ENCODE measurements at places on chromosomes 7 and 10.

DNA sequence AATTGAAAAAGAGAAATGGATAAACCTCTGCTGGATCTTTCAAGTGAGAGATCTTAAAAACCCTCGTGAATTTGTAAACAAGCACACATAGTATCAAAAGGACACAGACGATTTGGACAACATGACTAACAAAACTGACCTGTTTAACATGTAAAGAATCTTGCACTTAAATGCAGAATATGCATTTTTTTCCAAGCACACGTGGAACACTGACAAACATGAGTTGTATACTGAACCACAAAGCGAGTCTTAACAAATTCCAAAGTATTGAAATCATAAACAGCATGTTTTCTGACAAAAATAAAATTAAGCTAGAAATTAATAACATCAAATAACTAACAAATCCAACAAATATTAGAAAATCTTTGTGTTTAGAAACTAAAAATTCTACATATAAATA, 65.0 kb upstream of the ZNF746 start:
- DNase-seq, result peak; percentile 64

- no peak for DNase-seq
Observed at GRCh38 chr10:93589648-93590562, 11.1 kb downstream of the RBP4 start.

DNA sequence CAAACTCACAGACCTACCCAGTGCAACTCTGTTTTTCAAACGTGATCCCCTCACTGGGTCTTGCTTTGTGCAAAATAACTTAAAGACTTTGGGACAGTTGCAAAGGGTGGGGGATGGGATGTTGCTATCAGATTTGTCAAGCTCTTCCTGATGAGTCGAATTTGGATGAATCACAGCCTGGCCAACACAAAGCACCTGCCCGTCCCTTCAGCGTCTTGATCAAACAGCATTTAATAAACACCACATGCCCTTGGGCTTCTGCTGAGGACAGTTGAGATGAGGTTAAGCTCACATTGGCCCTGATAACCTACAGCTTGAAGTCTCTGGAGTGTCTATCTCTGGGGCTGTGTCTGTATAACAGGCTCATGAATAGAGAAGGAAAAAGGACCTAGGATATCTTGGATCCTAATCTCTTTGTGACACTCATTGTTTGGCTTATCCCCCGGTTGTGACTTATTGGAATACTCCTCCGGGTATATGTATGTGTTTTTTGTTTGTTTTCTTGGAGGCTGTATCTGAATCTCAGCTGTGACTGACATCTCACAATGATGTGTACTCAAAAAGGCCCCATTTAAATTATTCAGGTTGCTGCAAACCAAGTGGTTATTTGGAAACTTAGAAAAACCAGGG, 132.6 kb upstream of the NAMPT start:
- DNase-seq, result no peak

GRCh38 chr7:26140380-26140779, 11.6 kb upstream of the NFE2L3 start:
- DNase-seq, result no peak

- DNase-seq, result peak; percentile 88
Observed at GRCh38 chr10:93482145-93482834, at the start of gene MYOF. Gene MYOF, minus strand, starts transcription at chr10:93482334. Its CDS starts 140 bp downstream, at chr10:93482194.

DNA sequence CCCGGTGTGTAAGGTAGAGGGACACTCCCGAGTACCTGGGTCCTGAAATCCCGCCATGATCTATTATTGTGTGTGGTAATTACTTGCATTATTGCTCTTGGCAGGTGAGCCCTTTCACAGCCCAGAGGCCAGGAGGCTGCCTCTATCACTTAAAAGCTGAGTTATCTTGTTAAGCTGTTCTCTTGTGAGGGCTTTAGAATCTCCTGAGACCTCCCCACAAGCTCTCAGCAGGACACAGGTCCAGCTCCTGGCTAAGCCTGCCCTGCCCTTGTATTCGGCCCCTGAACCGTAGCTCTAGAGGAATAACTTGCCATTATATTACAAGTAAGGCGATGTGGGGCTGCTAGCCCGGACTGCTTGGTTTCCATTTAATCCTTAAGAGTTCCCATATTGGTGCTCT, 13.9 kb downstream of the SND1 start:
- DNase-seq, result no peak

DNA sequence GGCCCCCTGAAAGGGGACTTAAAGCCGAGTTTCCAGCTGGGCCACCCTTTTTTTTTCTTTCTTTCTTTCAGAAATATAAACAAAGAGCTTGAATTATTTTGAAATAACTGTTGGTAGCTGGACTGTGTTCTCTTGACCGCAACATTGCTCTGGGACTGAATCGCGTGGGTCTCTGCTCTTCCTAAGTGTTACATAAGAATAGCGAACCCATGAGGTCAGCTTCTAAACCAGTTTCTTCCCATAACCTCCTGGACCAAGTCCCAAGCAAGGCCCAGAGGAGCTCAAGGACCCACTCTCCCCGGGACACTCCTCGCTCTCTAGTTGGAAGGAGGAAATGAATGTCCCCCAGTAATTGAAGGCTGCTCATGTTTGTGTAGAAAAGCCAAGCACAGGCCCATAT, 91.1 kb downstream of the CXCL12 start:
- peak; percentile 87 for DNase-seq

DNA sequence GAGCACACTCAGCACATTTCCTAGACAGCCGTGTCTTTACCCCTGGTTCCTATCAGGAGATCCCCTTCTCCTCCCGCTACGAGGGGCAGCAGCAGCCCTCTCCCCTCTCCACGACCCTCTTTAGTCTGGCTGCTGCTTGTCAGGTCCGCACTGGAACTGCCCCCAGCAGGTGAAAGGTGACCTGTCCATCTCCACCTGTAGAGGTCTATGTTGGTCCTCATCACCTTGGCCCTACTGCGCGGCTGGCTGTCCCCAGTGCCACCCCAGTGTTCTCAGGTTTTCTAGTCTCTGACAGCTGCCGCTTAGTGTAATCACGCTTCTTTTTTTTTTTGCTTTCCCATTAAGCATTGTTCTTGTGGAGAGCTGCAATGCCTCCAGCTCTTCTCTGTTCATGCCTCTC, 545.7 kb downstream of the SDK1 start:
- DNase-seq, result no peak

DNA sequence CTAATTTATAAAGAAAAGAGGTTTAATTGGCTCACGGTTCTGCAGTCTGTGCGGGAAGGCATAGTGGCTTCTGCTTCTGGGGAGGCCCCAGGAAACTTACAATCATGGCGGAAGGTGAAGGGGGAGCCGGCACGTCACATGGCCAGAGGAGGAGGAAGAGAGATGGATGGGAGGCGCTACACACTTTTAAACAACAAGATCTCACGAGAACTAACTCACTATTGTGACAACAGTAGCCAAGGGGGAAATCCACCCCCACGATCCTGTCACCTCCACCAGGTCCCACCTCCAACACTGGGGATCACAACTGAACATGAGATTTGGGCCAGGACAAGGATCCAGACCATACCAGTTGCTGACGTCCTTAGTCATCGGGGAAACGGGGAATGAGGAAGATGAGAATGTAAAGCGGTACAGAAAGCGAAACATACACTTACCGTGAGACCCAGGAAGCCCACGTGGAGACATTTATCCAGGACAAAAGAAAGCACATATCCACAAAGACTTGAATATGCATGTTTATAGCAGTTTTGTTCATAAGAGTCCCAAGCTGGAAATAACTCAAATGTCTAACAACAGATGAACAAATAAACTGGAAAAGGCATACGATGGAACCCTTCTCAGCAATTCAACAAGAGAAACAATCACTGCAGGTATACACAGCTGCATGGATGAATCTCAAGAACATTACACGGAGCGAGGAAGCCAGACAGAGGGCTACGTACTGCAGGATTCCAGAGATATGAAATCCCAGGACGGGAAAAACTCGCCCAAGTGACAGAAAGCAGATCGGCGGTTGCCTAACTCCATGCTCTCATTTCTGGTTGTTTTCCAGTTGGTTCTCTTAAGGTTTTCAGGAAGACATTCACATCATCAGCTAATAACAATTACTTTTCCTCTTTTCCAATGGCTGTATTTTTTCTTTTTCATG, 26.2 kb upstream of the INPP5A start:
- DNase-seq, result no peak

- DNase-seq, result peak; percentile 97
Observed at GRCh38 chr10:30736685-30737232, 107.2 kb upstream of the LYZL2 start.

- DNase-seq, result peak; percentile 74
Observed at GRCh38 chr7:157386979-157387800, 50.4 kb downstream of the DNAJB6 start.

DNA sequence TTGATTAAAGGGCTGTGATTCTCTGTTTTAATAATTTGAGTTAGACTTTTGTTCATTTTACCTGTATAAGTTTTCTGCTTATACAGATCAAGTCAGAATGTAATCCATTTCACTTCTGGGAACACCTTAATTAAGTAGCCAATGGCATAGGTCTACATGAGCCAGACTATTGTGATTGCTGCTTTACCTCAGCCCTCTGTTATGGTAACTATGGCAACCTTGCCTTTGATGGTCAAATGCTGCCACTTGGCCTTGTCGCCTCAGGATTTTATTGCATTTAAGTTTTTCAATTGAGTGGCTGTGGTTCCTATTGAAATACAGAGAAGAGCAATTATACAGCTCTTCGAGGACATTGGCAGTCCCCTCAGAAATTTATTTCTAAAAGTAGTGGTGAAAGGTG, 64.3 kb upstream of the TMEM106B start:
- DNase-seq, result no peak

DNA sequence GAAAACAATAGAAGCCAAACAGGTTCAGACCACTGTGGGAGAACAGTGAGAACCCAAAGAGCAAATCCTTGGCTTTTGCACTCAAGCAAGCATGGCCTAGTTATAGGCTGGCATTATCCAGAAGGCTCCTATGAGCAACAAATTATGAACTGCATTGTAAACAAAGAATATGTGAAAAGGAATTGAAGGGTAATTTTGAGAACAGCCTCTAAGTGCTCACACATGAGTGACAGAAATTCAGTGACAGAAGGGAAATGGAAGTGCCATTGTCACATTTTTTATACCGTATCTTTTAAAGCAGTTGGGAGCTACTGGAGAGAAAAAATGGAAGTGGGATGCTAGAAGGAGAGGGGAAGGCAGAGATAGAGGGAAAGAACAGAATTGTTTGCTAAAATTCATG, 114.2 kb downstream of the MACC1 start:
- DNase-seq, result no peak

GRCh38 chr10:91366704-91367103, 43.4 kb upstream of the HECTD2 start:
- no peak for DNase-seq

DNA sequence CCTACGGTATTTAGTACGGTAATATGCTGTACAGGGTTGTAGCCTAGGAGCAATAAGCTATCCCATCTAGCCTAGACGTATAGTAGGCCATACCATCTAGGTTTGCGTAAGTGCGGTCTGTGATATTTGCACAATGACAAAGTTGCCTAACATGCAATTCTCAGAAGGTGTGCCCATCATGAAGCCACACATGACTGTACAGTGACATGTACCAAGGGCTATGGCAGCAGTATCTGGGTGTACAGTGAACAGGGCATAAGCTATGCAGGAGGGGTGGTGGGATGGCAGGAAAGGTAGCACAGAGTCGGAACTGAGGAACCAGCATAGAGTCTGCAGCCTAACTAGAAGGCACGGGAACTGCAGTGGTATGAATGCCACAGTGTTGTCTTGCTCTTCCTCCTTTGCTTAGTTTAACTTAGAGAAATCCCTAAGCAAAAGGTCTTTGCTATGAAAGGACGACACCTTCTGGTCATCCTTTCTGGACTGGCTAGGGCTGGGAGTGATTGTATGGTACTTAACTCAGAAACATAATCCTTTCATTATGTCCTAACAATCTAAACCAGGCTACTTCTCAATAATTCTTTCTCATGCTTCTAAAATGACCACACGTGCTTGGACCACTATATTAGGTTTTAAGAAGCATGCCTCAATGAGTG, 93.5 kb downstream of the DYNC1I1 start:
- no peak for DNase-seq

DNA sequence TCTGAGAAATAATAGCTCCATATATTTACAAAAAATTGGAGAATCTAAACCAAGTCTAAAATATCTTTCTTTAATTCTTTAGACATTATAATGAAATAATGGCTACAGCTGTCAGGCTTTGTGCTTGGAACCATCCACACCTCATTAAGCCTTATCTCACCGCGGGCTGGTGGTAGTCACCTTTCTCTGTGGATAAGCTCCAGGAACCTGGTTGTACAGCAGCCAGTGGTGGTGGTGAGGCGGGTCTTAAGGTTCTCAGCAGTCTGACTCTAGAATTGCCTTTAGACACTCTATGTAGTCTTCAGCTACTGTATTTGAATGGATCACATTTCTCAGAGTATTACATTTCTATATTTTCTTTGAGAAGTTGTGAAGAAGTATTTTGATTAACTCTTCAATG, 34.2 kb downstream of the CUL1 start:
- no peak for DNase-seq

DNA sequence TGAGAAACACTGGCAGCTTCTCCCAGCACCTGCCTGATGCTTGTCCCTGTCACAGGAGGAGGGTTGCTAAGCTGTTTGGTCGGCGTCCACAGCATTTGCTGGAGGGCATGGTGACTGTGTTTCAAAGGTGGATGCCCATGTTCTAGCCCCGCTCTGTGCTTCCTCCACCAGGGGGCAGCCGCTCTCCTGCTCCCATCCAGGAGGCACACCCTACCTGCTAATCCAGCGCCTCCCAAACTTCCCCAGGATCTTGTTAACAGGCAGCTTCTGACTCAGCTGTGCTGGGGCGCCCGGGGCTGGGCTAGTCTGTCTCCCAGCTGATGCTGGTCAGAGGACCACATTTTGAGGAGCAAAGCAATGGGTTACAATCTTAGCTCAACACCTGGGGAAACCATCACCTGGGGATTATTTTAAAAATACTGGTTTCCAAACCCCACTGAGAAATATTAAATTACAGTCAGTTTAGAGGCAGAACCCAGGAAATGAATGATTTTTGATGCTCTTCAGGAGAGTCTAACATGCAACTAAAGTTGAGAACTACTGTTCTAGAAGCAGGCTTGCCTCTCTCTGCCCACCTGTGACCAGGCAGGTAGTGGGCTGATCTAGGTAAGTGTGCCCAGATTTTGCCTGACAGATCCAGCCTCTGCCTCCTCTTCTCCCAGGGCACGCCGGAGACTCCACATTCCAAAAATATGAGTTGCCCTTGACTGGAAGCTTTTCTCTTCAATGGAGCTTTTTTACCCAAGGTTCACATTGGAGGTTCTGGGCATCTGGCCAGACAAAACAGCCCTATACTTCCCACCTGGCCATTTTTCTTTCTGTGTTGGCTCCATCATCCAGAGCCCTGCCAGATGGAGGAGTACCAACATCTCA, 92.7 kb upstream of the GPR26 start:
- peak; percentile 54 for DNase-seq

GRCh38 chr10:62264702-62265436, 3.8 kb downstream of the RTKN2 start:
- peak; percentile 89 for DNase-seq

- no peak for DNase-seq
Observed at GRCh38 chr10:85212526-85212925, 884.1 kb downstream of the CCSER2 start.

Data from EL (cell line).